ENCODE measurements at places on chromosomes 4 and X.

- no peak for DNase-seq
These were observed 32.1 kb downstream of the F11 start for GRCh38 chr4:186298031-186298647.

GRCh38 chr4:147477439-147477838, 3.5 kb upstream of the EDNRA start:
- DNase-seq: no peak

- no peak for DNase-seq
These were observed 14.0 kb downstream of the ARHGEF6 start for GRCh38 chrX:136766785-136767103.

- no peak for DNase-seq
These were observed 62.7 kb upstream of the PHKA2 start for GRCh38 chrX:19046343-19047215.

- no peak for DNase-seq
These were observed 979.5 kb upstream of the NDST4 start for GRCh38 chr4:116092961-116093360.

DNA sequence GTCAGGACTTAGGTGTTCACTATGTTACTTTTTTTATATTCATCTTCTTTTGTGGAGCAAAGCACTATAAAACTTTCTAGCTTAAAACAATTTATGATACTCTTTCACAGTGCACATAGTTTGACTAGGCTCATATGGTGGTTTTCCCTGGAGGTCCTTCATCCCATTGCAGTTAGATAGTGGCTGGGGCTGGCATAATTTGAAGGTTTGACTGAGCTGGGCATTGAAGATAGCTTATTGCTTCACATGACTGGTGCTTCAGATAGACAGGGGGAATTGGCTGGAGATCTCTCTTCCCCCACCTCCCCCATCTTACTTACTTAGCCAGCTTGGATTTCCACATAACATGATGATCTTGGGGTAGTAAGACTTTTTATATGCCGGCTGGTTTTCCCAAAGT, 7.0 kb upstream of the GABRA4 start:
- DNase-seq: no peak

GRCh38 chr4:174279433-174280155, 3.9 kb downstream of the FBXO8 start:
- DNase-seq: no peak

DNA sequence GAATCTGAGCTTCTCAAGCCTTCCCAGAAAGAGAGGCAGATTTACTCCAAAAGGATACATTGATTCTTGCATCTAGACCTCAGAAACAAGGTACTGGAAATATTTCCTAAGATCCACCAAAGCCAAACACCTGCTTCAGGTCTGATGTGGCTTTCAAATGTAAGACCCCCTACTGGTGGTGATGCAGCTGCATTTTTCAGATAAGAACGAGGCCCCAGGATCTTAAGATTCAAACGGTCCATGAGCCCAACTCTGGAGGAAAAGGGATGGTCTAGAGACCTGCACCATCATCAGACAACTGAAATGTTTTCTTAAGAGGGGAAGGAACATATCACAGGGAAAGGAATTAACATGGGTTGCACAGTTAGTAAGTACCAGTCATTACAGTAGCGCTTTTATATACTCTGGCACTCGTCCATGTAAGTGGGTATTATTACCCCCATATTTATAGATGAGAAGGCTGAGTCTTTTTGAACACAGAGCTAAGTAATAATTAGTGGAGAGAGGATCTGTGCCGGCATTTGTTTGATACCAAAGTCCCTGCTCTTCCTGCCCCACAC, 73.7 kb downstream of the LEF1 start:
- DNase-seq: no peak

DNA sequence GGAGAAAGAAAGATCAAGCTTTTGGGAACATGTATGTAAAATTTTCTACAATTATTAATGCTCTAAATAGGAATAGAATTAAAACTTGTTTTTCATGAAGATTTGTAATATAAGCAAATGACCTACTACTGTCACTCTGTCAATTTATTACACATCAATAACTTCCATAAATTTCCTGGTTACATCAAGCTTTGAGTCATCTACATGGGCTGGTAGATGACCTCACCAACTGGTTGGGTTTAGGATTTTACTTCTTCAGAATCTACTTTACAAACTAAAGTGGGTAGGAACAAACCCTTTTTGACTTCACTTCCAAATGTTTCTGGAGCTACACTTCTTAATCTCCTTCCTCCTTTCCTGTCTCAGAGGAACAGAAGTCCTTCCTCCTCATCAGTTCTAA, 12.0 kb upstream of the LRAT start:
- DNase-seq: no peak

- DNase-seq: no peak
These were observed 30.9 kb downstream of the REELD1 start for GRCh38 chr4:146245246-146245645.

- no peak for DNase-seq
These were observed 9.9 kb downstream of the YIPF6 start for GRCh38 chrX:68508799-68509198.

- DNase-seq: no peak
These were observed 128.7 kb downstream of the GASK1B start for GRCh38 chr4:158043971-158044618.

DNA sequence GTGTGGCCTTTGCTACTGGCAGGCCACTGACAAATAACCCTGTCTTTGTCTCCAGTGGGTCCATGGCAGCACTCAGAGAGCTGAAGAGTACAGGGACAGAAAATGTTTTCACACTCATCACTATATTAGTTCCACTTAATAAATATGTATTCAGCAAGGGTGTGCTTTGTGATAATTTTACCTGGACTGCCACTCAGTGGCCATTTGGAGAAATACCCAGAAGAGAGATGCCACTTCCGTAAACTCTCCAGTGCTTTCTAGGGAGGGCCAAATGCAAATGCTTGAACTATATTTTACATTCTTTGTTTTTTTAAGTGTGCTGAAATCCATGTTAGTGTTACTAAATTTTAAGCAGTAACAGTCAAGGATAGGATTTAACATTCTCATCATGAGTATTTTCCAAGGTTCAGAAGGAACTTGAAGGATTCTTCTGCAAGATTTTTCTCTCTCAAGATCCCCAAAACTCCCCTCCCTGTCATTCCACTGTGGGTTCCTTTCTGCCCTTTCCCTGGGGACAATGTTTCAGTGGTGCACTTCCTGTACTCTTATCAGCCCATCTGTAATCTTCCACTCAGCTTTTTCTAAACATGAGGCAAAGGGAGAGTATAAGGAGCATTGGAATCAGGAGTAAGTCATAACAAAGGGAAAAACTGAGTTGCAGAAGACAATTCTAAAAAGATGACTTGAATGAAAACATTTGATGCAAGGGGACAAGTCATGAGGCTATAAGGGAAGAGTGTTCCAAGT, 46.0 kb downstream of the TFDP3 start:
- no peak for DNase-seq

DNA sequence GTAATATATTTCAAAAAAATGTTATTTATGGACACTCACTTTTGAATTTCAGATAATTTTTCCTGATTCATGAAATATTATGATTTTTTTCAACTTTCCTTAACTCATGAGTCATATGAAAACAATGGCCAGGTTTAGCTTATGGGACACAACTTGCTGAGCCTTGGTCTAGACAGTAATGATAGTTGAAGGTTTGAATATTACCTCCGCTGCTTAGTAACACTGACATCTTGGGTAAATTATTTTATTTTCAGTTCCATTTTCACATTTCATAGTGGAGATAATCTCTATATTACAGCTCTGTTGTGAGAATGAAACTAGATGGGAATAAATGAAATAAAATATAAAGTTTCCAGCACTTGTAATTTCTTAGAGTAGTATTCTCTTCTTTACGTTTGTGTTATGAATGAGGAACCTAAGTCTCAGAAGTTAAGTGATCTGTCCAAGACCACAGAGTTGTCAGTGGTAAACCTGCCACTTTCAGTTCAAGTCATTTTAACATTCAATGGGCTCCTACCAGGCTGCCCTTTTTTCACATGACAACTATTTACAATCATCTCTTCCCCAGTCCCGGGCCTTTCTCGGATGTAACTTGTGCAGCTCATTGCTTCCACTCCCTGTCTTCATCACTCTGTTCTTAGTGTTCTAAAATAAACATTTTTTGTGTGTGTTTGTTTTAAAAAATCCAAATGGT, 46.8 kb upstream of the GC start:
- DNase-seq: no peak

DNA sequence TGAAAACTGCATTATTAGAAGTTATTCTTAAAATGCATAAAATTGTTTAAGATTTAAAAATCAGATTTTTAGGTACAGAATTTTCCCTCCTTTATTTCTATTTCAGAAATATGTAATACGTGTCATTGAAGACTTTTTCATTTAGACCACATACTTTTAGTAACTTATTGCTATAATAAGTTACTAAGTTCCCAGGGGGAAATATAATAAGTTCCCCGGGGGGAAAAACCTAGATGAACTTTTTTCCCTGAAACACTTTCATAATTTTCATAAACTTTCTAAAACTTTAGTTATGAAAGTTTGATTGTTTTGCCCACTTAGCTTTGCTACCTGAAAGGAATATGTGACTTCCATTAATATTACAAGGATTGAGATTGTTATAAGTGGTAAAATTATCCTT, 1341.5 kb upstream of the IGFBP7 start:
- no peak for DNase-seq

- no peak for DNase-seq
These were observed 235.9 kb upstream of the GIMD1 start for GRCh38 chr4:106604319-106605051.

DNA sequence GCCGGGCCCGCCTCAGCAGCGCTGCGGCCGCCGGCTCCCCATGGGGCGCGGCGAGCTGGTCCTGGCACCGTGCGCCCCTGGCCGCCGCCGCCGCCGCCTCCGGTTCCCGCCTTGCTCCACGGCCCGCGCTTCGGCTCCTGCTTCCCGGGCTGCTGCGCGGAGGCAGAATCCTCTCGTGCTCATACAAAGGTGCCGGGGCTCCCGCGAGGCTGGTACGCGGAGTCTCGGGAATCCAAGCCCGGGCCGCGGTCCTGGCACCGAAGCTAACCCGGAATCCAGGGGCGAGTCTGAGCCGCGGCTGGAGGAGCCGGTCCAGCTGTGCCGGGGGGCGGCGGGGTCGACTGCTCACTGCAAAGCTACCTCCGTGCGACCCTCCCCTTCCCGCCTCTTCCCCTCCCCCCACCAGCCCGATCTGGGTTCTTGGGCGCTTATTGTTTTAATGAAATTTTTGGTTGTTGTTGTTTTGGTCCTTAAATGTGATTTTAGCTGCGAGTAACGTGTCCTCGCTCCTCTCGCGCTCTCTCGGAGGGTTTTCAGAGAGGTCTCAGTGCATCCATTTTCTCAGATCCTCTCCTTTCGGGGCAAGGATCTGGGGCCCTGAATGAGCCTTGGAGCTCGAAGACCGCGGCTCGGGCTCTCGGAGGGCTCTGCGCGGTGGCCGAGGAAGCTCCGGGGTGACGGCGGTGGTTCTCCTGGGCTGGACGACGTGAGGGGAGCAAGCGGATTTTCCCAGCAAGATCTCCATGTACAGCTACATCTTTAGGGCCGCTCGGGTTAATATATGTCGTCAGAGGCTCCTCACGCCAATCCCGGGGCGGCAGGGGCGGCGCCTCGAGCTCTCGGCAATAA, at the start of gene HAND2:
Gene HAND2 (minus strand): TSS at position 753 of the 849 bp plus-strand sequence. CDS start 940 bp downstream, outside the sequence.
- no peak for DNase-seq

DNA sequence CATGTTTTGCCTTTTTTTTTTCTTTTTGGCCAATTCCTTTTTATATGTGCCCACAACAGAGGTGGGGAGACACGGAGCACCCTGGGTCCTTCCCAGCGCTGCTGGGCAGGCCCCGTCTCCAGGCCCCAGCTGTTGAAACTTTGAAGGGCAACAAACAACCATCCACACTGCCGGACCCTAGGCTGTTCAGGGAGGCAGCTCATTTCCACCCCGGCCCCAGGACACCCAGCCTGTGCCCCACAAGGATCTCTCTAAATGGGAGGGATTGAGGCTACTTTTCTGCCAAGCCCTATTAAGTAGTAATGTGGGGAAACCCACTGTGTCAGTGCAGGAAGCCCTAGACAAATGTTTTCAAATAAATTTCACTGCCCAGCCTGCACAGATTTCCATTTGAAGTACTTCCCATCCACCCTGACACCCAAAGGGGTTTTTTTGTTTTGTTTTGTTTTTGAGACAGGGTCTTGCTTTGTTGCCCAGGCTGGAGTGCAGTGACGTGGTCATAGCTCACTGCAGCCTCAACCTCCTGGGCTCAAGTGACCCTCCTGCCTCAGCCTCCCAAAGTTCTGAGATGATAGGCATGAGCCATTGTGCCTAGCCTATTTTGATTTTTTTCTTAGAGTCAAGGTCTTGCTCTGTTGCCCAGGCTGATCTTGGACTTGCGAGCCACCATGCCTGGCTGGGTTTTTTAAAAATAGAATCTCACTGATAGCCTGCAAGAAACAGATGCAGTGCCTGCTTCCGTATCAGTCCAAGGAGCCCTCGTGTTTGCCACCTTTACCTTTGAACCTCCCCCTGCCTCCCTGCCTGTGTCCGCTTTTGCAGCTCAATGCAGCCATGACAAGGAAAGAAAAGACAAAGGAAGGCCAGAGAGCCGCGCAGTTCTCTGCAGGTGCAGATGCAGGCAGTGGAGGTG, 13.4 kb upstream of the CLCN4 start:
- no peak for DNase-seq

DNA sequence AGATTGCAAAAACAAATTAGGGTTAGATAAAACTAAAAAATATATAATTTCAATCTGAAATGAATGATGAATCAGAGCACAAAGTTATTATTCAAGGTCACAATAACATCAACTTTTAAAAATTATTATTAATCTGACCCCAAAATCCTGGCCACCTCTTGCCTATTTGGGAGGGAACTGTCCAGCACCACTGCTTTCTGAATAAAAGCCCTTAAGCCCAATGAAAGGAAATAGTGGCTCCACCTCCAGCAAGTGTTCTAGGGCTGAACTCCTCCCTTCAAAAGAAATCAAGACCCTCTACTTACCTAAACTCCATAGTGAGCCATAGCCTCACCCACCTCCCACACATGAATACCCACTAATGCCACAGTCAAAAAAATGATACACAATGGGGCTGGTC, 208.2 kb downstream of the PARM1 start:
- DNase-seq: no peak

DNA sequence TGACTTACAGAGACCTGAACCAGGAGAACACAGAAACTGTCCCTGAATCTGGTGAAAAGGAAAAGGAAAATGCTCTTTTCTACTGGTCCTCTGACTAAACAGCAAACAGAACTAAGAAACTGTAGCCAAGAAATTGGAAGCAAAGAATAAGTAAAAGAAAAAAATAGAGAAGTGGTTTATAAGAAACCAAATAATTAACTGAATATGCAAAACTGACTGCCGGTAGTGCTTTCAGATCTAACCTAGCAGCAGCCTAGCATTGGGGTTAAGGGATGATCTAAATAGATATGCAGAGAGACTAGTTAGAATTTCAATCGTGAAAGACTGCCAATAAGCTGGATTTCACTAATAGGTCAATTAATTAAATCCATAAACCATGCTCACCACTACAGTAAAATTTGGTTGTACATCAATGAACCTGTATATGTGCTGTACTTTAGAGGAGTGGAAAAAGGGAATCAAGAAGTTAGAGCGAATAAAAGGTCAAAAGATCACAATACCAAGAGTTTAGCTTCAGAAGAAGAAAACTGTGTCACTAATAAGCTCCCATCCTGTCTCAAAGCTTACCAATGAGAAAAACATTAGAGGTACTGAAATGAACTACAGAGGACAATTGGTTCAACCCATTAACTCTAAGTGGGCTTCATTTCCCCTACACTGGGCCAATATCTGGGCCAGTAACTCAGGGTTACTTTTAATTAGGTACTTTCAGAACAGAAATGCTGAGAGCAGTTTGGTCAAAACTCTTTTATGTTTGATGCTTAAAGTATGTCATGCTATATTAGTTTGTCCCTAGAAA, 53.6 kb downstream of the KLHL13 start:
- DNase-seq: no peak

- no peak for DNase-seq
These were observed 78.9 kb upstream of the CNKSR2 start for GRCh38 chrX:21295246-21295820.

All from renal cortex interstitium (tissue), 15 donors.